ENCODE measurements at places on chromosomes 5 and 9. TPM values are rescaled to one million over a fixed set of nuclear protein-coding genes. Genes with fewer than 3 reads are reported as not detected.

The PLPPR1 gene
- not detected for total RNA-seq

The PDGFRB gene
- total RNA-seq, result not detected

The IFNK gene
- total RNA-seq, result 72.0 TPM

The IRX1 gene
- 7.5 TPM for total RNA-seq

The FCN2 gene
- total RNA-seq, result not detected

The MYOZ3 gene
- total RNA-seq, result 0.53 TPM

The TLX3 gene
- total RNA-seq, result not detected

The AUH gene
- total RNA-seq, result 8.1 TPM

The PRR7 gene
- 3.0 TPM for total RNA-seq

The CAMK2A gene
- total RNA-seq, result 0.04 TPM

The SPINK7 gene
- total RNA-seq, result not detected

The CARTPT gene
- not detected for total RNA-seq

Data from foreskin keratinocyte (primary cell).